NCI-H524 treated with DMSO at 0.1 percent for 48 hours (cell line): ENCODE measurements at places on chromosomes 2 and 18.
A peak's percentile ranks its signal among the peaks of the same experiment; 100 is the strongest.

GRCh38 chr2:160331258-160332025 lies 131.4 kb upstream of the ITGB6 start:
- DNase-seq, result no peak

DNA sequence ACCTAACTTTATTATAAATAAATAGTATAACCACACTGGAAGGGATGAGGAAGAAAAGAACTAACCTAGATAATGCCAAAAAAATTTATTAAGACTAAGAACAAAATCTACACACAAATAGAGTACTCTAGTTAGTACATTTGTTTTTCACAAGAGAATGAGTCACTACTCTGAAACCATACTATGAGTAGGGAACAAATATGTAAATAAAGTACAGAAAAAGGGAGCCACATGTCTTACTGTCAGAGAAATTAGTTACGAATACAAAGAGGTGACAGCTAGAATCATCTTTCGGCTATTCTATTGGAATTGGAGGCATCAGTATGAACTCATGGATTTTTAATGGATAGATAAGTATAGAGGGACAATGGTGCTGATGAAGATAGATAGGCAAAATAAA lies 150.5 kb downstream of the COPS8 start:
- DNase-seq, result no peak

DNA sequence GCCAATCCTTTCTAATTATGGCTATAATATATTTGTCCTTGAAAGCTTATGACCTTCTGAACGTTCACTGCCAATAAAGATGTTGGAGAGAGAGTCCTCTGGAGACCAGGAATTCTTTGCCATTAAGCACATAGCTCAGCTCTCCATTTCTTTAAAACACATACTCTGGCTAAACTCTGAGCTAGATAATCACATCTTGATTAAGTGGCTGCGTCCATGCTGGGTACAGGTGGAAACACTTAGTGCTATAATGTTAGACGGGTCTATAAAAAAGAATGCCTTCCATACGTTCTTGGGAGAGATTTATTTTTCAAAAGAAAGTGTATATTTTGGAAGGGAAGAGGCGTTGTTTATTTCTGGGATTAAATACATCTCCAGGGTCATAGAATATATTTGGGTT lies 314.5 kb downstream of the LPIN1 start:
- DNase-seq, result no peak

DNA sequence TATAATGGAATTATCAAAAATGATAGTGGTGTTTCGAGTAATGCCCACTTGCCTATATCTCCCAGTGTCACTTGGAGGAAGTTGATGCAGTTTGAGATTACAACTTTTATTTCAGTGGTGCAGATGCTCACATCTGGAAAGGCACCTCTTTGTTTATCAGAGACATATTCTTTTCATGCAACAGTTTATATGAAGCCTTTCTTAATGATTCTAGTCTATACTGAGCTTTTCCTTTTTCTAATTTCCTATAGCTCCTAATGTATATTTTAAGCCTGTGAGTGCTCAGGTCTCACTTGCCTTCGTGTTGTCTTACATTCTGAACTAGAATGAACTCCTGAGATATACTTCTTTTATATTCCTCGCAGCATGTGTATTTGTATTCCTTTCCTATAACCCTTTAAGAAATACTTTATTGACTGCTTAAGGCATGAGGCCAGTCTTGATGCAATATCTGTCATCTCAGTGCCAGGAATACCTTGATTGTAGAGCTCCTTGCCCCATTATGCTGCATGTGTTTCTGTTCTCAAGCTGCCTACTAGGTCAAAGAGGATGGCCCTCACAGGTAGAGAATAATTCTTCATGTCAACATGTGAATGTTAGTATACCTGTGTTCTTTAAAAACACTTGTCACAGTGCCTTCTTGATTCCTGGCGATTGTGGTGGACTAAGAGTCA lies 52.6 kb downstream of the VRK2 start:
- DNase-seq, result no peak

DNA sequence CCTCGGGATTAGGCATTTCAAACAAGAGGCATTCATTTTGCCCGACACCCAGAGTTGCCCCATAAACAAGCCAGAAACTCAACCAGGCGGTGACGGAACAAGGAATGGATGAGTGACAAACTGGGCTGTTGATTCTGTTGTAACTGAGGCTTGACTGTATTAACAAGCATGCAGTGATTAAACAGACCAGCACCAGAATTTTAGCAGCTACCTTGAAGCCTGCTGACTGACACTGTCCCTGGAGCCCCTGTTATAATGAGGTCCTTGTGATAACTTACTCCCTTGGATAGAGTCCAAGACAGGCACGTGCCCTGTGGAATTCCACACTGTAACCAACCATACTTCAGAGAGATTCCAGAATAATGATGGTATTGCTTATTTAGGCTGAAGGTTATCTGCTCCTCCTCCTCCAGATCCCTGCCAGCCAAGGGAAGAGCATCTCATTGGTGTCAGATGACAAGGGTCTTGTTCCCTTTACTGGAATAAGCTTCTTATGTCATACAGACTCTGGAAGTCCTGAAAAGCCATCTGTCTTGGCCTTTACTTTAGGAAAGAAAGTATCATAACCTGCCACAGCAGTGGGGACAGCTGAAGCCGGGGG lies 97.1 kb upstream of the RMDN2 start:
- DNase-seq, result peak; percentile 99

- DNase-seq, result no peak
Measured at GRCh38 chr18:7259475-7259874, 28.6 kb downstream of the LRRC30 start.

GRCh38 chr2:215435280-215435869 lies 493 bp downstream of the FN1 start:
- no peak for DNase-seq
